ENCODE measurements at places on chromosomes 5 and 9.

DNA sequence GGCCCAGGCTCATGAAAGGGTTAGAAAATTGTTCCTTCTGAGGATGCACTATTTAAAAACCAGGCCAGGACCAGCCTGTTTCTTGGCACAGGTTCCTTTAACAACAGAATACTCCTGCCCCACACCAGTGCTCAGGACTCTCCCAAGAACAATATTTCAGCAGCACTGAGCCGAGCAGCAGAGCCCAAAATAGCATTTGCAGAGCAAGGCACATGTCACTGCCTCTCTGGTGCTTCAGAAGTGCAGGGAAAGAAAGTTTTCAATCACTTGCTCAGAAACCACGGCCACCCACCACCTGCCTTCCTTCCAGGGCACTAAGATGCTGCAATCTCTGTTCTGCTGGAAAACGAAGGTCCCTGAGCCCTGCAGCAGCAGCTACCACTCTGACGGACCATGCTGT, 77.6 kb downstream of the SIL1 start:
- DNase-seq: no peak

DNA sequence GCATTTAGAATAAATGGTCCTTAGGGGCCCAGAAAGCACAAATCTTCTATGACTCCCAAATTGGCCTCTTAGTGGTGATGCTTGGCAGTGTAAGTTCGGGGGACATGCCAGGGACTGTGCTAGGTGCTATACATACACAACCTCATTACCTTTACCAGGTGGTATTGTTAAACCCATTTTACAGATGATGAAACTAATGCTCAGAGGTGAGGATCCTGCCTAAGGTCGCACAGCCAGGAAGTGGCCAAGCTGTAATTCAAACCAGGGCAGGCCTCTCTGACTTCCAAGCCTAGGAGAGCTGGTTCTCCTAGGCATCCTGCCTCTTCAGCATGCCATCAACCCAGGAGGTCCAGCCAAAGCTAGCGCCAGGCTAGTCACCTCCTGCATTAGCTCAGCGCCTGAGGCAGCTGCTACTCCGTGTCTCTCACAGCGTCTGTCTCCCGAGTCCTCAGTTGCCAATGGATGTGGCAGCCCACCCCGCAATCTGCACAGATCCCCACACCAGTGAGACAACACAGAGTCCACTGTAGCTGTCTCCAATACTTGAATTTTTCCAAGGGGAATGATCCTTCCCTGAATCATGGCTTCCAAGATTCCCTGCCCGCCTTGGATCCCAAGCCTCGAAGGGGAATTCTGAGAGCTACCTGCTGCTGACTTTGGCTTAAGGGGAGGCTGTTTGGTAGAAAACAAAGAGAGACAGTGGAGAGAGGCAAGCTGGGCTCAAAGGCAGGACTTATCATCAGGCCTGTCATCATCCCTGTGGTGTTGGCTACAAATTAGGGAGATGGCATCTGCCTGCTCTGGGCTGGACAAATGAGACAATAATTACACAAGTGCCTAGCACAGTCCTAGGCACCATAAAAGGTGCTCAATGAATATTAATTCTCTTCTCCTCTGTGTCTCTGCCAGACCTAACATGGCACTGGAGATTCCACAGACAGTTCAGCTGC, 52.6 kb downstream of the CRB2 start:
- no peak for DNase-seq

DNA sequence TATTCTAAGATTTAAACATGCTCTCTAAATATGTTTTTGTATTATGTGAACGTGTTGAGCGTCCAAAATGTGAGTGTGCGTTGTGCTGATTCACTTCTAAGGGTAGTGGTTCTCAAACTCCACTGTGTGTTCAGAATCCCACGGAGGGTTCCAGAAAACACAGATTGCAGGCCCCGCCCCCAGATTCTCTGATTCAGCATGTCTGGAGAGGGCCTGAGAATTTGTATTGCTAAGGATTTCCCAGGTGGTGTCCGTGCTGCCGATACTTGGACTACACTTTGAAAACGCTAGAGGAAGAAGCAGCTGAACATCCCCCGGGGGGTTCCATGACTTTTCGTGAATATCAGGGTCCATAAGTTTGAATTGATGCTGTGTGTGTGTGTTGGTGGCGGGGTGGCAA, 1043.2 kb upstream of the WWC1 start:
- DNase-seq: no peak

GRCh38 chr5:146047396-146047795, 58.0 kb downstream of the PLAC8L1 start:
- no peak for DNase-seq

- no peak for DNase-seq
These were observed 383.6 kb downstream of the CCDC171 start for GRCh38 chr9:15936306-15936921.

Data from activated CD4-positive, alpha-beta T cell treated with anti-CD3 and anti-CD28 coated beads, Interleukin-2, amount 50 U/mL, for 24 hours (primary cell).